ENCODE measurements at places on chromosomes 5 and 9.

DNA sequence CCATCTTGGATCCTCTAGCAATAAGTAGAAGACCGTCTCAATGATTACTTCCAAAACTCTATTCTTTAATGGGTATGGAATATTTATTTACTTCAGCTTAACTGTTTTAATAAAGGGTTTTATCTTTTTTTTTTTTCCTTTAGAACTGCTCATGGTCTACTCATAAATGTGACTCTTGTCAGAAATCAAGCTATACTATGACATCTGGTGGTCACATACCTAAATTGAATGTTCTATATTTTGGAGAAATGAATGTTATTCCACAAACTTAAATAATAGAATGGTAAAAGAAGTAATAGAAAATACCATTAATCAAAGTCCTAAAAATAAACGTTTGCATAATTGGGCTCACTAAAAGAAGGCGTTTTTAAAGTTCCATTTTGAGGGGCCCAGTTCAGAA is 131.2 kb upstream of the PLCXD3 start:
- no peak for DNase-seq

- DNase-seq, result no peak
Observed at GRCh38 chr9:87792831-87793288, 66.9 kb downstream of the CTSL start.

- DNase-seq, result no peak
Observed at GRCh38 chr9:131733541-131734061, 6.3 kb downstream of the RAPGEF1 start.

DNA sequence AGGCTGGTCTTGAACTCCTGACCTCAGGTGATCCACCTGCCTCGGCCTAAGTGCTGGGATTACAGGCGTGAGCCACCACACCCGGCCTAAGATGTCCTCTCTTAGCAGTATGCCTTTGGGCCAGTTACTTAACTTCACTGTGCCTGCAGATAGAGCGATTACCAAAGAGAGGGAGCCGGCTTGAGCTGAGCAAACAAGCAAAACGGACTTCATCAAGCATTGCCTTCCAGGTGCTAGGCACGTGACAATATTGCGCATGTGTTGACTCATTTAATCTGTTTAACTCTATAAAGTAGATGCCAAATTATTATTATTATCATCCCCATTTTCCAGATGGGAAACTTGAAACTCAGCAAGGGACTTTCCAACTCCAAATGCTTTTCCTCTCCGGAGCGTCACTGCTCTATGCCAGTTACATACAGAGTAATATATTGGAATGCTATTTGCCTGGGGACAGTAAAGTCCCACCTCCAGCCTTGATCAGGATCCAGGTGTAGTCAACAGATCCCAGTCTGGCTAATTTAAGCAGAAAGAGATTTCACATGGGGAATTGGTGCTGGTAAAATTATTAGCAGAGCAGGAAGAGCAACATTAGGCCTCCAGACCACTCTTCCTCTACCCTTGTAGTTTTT is 5.6 kb upstream of the C9orf152 start:
- DNase-seq, result no peak

DNA sequence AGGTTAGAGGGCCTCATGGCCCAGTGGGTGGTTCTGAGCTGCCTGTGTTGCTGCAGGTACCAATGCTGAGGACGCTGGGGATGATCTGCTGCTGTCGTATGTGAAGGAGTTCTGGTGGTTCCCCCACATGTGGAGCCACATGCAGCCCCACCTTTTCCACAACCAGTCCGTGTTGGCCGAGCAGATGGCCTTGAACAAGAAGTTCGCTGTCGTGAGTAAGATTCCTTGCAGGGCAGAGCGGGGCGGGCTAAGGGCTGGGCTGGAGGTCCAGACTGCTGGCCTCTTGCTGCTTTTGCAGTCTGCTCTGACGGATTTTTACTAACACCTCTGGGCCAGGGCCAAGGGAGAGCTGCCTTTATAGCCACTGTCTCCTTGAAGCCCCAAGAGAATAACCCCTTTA is 26.9 kb downstream of the NDST1 start:
- DNase-seq, result no peak

DNA sequence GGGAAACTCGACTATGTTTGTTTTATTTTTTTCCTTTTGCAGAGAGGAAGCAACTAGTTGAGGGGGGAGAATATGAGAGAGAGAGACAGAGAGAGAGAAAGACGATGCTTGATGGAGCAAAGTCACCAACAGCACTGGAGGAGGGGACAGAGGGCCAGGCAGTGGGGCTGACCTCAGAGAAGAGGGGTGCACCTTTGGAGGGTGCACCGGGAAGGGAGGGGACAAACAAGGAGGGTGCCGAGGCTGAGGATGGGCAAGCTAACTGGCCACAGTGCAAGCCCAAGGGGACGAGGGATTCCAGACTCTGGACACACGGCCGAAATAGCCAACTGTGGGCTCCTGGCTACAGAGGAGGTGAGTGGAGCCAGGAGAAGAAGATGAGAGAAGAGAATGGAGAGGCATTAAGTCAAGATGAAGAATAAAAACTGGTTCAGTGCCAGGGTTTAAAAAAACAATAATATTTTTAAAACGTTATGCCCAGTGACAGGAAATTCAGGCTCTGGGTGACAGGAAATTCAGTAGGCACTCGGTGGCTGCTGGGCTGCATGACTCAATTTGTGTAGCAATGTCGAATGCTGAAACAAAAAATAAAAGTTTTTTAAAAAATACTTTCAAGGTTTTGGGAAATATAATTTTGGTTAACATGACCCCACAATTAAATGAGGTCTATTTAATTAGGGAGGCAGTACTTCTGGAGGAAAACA is 13.3 kb upstream of the GLRX start:
- DNase-seq, result no peak

DNA sequence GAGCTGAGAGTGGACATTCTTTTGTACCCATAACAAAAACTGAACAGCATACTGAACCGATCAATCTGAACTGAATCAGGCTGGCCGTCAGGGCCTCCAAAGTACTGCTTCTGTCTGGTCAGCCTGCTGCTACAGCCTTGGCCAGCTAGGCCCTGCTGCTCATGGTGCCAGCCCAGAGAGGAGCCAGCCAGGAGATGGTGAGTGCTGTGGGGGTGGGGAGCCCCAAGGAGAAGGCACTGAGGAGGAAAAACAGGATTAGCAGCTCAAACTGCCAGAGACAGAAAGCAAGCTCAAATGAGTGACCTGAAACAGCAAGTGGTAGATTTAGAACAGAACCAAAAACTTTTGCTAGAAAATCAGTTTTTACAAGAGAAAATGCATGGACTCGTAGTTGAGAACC is 23.9 kb downstream of the SRP19 start:
- DNase-seq, result no peak

DNA sequence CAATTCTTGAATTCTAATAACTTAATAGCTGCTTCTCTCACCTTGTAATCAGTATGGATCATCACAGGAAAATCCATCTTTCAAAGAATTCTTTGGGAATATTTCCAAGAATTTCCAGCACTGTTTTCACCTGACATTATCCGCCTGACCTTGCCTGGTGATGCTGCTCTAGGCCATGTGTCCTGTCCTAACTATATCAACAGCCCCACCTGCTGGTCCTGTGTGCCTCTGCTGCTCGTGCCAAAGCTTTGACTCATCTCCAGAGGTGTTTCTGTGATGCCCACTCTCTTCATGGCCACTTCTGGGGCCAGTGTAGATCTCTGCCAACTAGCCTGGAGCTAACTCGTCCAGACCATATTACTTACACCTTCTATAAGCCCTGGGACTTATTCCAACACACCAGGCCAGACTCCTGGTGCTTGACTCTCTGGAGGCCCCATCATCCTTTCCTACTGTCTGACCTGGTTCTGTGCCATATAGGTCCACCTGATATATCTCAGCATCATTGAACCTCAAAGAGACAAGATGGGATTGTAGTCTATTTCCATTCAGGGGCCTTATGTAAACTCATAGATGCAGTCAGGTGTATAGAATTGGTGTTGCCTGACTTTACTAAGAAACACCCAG is 67.5 kb upstream of the CKMT2 start:
- DNase-seq, result peak; percentile 16

DNA sequence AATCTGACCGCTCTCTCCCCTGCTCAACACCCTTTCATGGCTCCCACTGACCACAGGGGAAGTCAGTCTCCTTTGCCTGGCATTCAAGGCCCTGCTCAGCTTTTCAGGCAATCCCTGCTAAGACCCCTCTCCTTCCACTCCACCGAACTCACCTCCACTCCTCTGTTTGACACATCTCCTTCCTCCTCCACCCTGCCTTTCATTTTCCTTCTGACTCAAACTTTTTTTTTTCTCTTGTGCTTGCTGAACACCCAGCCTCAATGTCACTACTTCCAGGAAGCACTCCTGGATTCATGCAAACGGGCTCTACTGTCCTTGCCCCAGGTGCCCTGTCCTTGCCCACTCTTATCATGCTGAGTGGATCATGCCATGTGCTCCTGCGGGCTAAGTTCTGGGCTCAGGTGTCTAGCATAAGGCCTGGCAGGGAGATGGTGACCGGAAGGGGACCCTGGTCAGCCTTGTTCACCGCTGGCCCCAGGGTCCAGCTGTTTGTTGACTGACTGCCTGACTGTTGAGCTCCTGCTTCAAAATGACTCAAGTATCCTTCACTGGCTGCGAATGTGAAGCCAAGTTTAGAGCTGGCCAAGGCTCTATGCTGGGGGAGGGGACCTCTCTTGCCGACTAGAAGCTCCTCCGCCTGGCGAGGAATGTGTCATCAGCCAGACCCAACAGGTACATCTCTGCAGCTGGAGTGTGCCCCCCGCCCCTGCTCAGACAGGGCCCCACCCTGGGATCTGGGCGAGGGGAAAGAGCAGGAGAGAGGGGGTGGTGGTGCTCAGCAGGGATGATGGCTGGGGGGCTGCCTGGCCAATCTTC is 6.2 kb downstream of the NR5A1 start:
- DNase-seq, result no peak

DNA sequence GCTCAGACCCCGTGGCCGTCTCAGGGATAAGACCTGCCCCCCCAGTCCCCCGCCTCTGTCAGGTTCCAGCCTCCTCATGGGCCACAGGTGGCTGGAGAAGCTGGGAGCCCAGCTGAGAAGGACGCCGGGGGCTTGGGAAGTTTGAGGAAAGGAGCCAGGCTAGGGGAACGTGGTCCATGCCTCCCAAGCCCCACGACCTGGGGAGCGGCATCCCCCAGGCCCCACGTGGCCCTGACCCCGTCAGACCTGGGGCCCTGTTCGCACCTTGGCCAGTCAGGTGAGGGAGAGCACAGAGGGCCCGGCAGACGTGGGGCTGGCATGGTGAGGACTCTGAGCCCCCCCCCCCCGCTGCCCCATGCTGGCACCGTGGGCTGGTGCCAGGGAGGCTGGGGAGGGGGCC is 3.7 kb downstream of the GPSM1 start:
- no peak for DNase-seq

DNA sequence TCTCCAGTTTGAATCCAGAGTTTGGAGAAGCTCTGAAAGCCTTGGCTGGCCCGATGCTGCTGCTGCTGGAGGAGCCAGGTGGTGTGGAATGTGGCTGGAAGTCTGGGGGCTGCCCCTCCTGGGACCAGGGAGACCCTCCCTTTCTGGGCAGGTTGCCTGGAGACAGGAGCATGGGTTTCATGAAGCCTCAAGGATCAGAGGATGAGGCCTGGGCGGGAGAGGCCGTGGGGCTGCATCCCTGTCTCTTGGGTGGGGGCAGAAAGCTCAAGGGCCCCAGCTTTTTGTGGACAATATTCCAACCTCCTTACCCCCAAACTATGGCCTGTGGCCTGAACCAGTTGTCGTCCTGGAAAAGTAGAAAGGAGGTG is 10.1 kb downstream of the FGF18 start:
- no peak for DNase-seq

DNA sequence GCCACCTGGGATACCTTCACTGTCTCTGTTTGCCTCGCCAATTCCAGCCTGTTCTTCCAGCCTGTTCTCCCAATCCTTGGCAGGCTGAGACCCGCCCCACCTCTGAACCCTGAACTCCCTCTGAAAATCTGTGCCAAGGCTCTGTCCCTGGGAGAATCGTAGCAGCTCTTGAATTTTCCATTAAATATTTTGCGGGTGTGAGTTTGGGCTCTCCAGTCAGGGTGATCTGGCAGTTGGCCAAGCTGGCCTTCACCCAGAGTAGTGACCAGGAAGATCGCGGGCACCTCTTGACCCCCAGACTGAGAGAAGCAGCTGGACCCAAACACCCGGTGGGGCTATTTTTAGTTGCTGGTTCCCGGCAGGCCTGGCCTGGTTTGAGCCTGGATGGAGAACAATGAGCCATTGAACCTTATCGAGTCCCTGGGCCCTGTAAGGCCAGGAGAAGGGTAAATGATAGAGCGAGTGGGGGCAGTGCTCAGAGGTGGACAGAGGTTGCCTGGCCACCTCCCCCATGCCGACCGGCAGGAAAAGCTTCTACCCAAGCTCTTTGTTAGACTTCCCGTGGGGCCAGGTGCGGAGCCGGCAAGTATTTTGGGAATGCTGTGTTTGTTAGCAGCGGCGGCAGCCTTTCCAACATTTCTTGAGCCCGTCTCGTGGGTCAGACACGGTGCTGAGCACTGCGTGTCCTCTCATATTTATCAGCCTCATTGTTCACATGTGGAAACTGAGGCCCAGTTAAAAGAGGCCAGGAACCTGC is 146.2 kb downstream of the RGS3 start:
- no peak for DNase-seq

DNA sequence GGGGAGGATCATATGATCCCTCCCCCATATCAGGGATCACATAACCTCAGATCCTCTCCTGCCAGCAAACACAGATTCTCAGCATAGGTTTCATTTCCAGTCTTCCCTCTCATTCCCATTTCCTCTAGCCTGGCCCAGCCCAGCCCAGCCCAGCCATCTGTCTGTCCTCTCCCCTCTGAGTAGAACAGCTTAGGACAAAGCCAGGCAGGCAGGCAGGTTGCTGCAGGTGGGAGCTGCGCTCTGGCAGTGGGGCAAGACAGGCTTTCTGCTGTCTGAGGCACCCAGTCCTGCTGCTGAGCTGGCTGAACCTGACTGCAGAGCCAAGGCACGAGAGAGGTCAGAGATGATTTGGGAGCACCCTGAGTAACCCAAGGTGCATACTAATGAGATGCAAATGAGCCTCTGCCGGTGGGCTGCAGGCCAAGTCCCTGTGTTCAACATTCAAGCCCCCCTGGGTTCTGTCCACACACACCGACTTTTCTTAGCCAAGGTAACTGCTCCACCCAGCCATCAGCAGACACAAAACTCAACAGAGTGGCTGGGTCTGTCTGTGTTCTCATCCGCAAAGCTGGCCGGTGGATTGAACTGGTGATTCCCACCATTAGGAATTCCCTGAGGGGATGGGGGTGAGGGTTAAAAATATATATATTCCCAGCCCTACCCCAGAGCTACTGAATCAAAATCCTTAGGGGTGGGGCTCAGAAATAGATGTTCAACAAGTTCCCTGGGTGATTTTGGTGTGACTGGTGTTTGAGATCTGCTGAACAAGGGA is 9.1 kb downstream of the FAT2 start:
- DNase-seq, result no peak

DNA sequence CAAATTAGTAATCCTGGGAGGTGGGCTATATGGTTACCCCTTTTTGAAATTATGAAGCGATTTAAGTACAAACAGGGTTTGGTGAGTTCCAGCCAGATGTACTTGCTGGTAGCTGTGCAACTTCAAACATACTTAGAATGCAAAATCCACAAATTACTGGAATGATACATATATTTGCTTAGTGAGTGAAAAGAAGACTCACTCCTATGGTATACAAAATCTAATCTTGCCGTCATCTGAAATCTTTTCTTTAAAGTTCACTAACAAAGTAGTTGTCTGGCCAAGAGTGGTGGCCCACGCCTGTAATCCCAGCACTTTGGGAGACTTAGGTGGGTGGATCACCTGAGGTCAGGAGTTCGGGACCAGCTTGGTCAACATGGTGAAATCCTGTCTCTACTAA is 64.9 kb upstream of the TJP2 start:
- DNase-seq, result no peak

Data from stimulated activated CD8-positive, alpha-beta memory T cell treated with anti-CD3 and anti-CD28 coated beads, Interleukin-7, amount 100 ng/mL, for 1 hour (primary cell).